ENCODE measurements at places on chromosomes 6 and 20. TPM values are rescaled to one million over a fixed set of nuclear protein-coding genes. Genes with fewer than 3 reads are reported as not detected.

GRCh38 chr20:31644701-31645100 lies 7.0 kb downstream of the COX4I2 start:
- no peak overlapping the region for H3K4me3 ChIP-seq
- no peaks in the 10 kb centered on the region for H3K27me3 ChIP-seq
- no peak for DNase-seq
- no peak overlapping the region for H3K27ac ChIP-seq

GRCh38 chr20:11216451-11217314 lies 542.9 kb upstream of the JAG1 start:
- H3K36me3 ChIP-seq = no peaks in the 10 kb centered on the region
- H3K4me1 ChIP-seq = peaks cover 31% of the 10 kb centered on the region
- H3K27me3 ChIP-seq = no peaks in the 10 kb centered on the region
- no peak overlapping the region for H3K4me3 ChIP-seq

DNA sequence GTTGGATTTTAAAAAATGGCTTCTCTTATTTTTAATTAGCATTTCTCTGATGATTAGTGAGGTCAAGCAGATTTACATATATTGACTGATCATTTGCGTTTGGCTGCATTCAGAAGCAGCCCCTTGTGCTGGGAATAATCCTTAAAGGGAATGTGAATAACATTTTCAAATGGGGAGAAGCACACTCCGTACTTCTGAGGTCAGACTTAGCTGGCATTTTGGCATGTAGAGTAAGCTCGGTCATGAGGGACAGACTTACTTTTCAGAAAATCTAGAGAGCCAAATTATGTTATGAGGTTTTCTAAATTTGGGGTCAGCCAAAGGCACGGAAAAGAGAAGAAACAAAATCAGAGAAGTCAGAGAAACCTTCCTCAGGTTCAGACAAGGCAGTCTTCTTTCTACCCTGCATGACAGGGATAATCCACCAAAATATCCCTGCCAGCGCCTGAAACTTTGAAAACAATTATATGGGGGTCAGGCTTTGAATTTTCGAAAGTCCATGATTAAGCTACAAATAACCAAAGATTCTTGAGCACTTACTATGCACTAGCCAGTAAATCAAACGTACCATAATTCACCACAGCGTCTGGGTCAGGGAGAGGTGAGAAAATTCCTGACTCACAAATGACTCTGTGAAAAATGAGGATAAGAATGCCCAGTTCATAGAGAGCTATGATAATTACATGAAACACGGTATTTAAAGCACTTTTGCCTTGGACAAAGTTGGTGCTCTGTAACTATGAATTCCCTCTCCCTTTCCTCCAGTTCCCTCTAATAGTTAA lies 44.9 kb downstream of the ADAT2 start:
- no peaks in the 10 kb centered on the region for H3K27me3 ChIP-seq
- no peak overlapping the region for H3K27ac ChIP-seq
- no peaks in the 10 kb centered on the region for H3K36me3 ChIP-seq
- no peak for DNase-seq
- H3K4me1 ChIP-seq = peaks cover 8% of the 10 kb centered on the region
- H3K4me3 ChIP-seq = no peak overlapping the region

GRCh38 chr6:143822584-143823024 lies 20.5 kb upstream of the LTV1 start:
- H3K27ac ChIP-seq = no peak overlapping the region
- H3K4me1 ChIP-seq = peaks cover 11% of the 10 kb centered on the region
- no peaks in the 10 kb centered on the region for H3K27me3 ChIP-seq
- no peak overlapping the region for H3K4me3 ChIP-seq
- peaks cover 27% of the 10 kb centered on the region for H3K36me3 ChIP-seq

DNA sequence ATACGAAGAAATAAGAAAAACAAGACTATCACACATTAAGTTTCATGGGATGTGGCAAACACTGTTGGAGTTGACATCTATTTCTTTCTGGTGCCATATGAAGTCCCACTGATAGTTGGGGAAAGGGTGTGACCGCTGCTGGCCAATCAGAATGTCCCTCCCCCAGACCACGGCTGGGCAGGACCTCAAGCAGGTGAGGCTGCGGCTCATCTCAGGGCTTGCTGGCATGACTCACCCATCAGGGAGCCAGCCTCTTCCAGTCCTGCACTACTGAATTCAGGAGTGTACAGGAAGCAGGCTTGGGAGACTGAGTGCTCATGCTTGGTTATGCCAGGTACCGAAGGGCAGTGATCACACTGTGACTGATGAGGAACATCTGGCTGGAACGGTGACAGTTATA lies 18.9 kb downstream of the PREP start:
- H3K27me3 ChIP-seq = no peaks in the 10 kb centered on the region
- H3K4me1 ChIP-seq = peaks cover 12% of the 10 kb centered on the region
- no peak overlapping the region for H3K27ac ChIP-seq
- H3K4me3 ChIP-seq = no peak overlapping the region
- DNase-seq = no peak

- no peaks in the 10 kb centered on the region for H3K27me3 ChIP-seq
- H3K4me3 ChIP-seq = no peak overlapping the region
- peak overlapping the region; percentile 36 for H3K27ac ChIP-seq
Measured at GRCh38 chr20:50044353-50044960, 61.7 kb downstream of the SNAI1 start.

- no peak overlapping the region for H3K4me3 ChIP-seq
- H3K4me1 ChIP-seq = no peaks in the 10 kb centered on the region
- no peaks in the 10 kb centered on the region for H3K36me3 ChIP-seq
Measured at GRCh38 chr6:40334496-40335270, 252.5 kb downstream of the LRFN2 start.

- no peaks in the 10 kb centered on the region for H3K27me3 ChIP-seq
- no peak overlapping the region for H3K4me3 ChIP-seq
- H3K4me1 ChIP-seq = peaks cover 28% of the 10 kb centered on the region
- DNase-seq = no peak
- H3K36me3 ChIP-seq = no peaks in the 10 kb centered on the region
Measured at GRCh38 chr6:167687116-167687725, 139.5 kb upstream of the AFDN start.

GRCh38 chr6:53391170-53391569 lies 42.4 kb upstream of the ELOVL5 start:
- no peak overlapping the region for H3K27ac ChIP-seq
- DNase-seq = no peak
- no peaks in the 10 kb centered on the region for H3K27me3 ChIP-seq
- no peak overlapping the region for H3K4me3 ChIP-seq

DNA sequence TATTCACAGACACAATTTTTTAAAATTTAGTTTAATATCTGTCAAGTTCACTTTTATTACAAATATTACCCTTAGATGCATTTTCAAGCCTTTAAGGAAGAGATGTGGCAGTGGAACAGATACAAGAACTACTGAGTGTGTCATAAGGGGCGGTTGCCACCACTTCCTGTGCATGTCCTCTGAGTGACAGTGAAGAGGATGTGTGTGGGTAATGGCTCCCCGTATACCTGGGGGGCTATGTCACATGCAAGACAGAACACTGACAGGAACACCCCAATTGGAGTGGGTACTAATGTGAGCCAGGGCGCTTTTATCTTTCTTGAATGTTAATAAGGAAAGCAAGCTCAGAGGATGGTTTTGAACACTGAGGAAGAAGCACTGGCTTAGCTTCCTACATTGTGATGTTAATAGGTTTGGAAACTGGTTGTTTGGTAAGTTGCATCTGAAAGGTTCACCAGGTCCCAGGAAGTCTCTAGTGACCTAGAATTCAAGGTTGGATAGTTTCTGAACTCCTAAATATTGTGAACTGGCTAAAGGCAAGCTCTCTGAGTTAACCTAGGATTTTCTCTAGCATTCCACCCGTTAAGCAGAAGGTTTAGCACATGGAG lies 83.4 kb upstream of the ASF1A start:
- H3K27me3 ChIP-seq = no peaks in the 10 kb centered on the region
- peaks cover 11% of the 10 kb centered on the region for H3K4me1 ChIP-seq
- DNase-seq = peak; percentile 54
- H3K27ac ChIP-seq = no peak overlapping the region
- no peak overlapping the region for H3K4me3 ChIP-seq

DNA sequence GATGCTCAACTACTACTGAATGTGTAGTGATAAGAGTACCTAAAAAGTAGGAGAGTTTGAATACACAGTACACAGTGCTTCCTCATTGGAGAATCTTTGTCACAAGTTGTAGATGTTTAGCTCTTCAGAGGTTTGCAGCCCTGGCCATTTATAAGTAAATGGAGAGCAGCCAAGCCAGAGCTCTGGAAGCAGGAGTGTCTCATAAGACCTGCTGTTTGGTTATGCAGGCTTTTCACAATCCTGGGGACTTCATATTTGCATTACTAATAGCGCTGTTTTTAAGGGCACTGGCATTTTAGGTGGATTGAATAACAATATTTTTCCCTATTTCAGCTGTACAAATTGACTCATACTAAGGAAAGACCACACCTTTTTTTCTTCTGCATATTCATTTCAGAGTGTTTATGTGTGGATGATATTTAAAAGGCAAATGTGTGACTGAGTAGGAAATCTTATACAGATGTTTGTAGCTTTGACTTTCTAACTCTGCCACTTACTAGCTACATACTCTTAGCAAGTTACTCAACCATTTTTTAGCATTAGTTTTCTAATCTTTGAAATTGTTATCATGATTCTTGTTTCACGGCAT lies 730.5 kb upstream of the MAP3K7 start:
- no peaks in the 10 kb centered on the region for H3K4me1 ChIP-seq
- H3K36me3 ChIP-seq = no peaks in the 10 kb centered on the region
- H3K4me3 ChIP-seq = no peak overlapping the region
- H3K27me3 ChIP-seq = no peaks in the 10 kb centered on the region
- DNase-seq = no peak

- no peak overlapping the region for H3K4me3 ChIP-seq
- H3K36me3 ChIP-seq = no peaks in the 10 kb centered on the region
- peaks cover 15% of the 10 kb centered on the region for H3K27me3 ChIP-seq
- DNase-seq = no peak
Measured at GRCh38 chr6:37522836-37523235, 23.1 kb upstream of the CCDC167 start.

GRCh38 chr20:63366390-63367365 lies 5.5 kb upstream of the CHRNA4 start:
- no peaks in the 10 kb centered on the region for H3K4me1 ChIP-seq
- peaks cover 79% of the 10 kb centered on the region for H3K27me3 ChIP-seq

DNA sequence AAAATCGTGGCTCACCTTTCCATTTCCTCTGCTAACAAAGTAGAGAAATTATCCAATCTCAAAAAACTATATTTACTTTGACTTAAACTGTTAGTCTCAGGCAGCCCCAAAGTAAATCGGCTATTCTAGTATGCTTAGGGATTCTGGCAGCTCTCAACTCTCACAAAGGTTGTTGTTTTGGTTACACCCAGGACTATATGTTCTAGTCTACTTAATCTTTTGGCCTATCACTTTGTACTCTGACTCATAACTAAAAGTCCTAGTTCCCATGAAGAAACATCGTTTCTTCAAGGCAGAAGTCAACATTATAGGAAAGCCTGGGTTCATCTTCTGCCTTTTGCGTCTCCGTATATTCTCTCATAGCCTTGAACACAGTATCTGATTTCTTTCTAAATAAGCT lies 42.3 kb downstream of the MYLK4 start:
- no peak overlapping the region for H3K4me3 ChIP-seq
- no peaks in the 10 kb centered on the region for H3K27me3 ChIP-seq
- H3K36me3 ChIP-seq = no peaks in the 10 kb centered on the region
- H3K27ac ChIP-seq = no peak overlapping the region
- no peaks in the 10 kb centered on the region for H3K4me1 ChIP-seq
- no peak for DNase-seq

- no peak for DNase-seq
- H3K27me3 ChIP-seq = no peaks in the 10 kb centered on the region
- peaks cover 26% of the 10 kb centered on the region for H3K4me1 ChIP-seq
Measured at GRCh38 chr6:5205035-5205507, 55.7 kb downstream of the LYRM4 start.

GRCh38 chr6:30481211-30481964 lies 7.9 kb upstream of the HLA-E start:
- DNase-seq = no peak
- no peak overlapping the region for H3K4me3 ChIP-seq
- peaks cover 12% of the 10 kb centered on the region for H3K4me1 ChIP-seq
- H3K27ac ChIP-seq = no peak overlapping the region
- peaks cover 59% of the 10 kb centered on the region for H3K27me3 ChIP-seq

- no peaks in the 10 kb centered on the region for H3K4me1 ChIP-seq
- peaks cover 5% of the 10 kb centered on the region for H3K27me3 ChIP-seq
- no peak for DNase-seq
- H3K4me3 ChIP-seq = no peak overlapping the region
Measured at GRCh38 chr20:2402271-2402980, 21.7 kb downstream of the TGM6 start.

- no peaks in the 10 kb centered on the region for H3K36me3 ChIP-seq
- no peak overlapping the region for H3K4me3 ChIP-seq
- no peak for DNase-seq
- no peak overlapping the region for H3K27ac ChIP-seq
- peaks cover 56% of the 10 kb centered on the region for H3K27me3 ChIP-seq
- H3K4me1 ChIP-seq = no peaks in the 10 kb centered on the region
Measured at GRCh38 chr20:62511915-62512610, 36.3 kb upstream of the GATA5 start.

- H3K27ac ChIP-seq = no peak overlapping the region
- no peak for DNase-seq
- H3K36me3 ChIP-seq = no peaks in the 10 kb centered on the region
Measured at GRCh38 chr20:2203436-2203835, 92.4 kb upstream of the TGM3 start.

DNA sequence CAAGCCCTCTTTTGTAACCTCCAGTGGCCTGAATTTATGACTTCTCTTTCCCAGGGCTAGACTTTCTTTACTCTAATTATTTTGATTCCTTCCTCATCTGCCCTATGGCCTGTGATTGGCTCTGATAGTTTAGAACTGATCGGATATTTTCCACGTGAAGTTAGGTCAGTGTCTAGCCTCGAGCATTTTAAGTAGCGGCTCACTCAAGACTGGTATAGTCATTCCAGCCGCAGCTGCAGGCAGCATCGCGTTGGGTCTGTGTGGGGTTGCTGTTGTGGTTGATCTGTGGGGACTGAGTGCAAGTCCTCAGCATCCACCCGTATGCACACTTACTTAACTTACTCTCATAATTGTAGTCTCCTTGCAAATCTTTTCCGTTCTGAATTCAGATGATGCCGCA lies 105.7 kb downstream of the SMOC2 start:
- no peaks in the 10 kb centered on the region for H3K27me3 ChIP-seq
- H3K4me1 ChIP-seq = no peaks in the 10 kb centered on the region
- no peak overlapping the region for H3K27ac ChIP-seq

GRCh38 chr20:15618110-15618509 lies 955.1 kb downstream of the KIF16B start:
- no peaks in the 10 kb centered on the region for H3K36me3 ChIP-seq
- no peak overlapping the region for H3K4me3 ChIP-seq
- no peaks in the 10 kb centered on the region for H3K27me3 ChIP-seq
- H3K27ac ChIP-seq = no peak overlapping the region
- no peak for DNase-seq

Gene BAK1
- total RNA-seq = 22.3 TPM

Gene HCRTR2
- not detected for total RNA-seq

Gene FOXA2
- 23.5 TPM for total RNA-seq

Gene PLCB4
- total RNA-seq = 6.6 TPM

Gene PRRT1
- total RNA-seq = 1.2 TPM

Gene POU5F1
- 5.0 TPM for total RNA-seq

Gene SAMHD1
- total RNA-seq = 293 TPM

Gene TRIM40
- not detected for total RNA-seq

Gene HLA-DRB1
- total RNA-seq = 480 TPM

Gene TCP11
- not detected for total RNA-seq

Gene NMBR
- total RNA-seq = not detected

Gene CST2
- total RNA-seq = not detected
